H1 (cell line): ENCODE measurements at places on chromosomes 7 and 10. TPM values are rescaled to one million over a fixed set of nuclear protein-coding genes. Genes with fewer than 3 reads are reported as not detected.

DNA sequence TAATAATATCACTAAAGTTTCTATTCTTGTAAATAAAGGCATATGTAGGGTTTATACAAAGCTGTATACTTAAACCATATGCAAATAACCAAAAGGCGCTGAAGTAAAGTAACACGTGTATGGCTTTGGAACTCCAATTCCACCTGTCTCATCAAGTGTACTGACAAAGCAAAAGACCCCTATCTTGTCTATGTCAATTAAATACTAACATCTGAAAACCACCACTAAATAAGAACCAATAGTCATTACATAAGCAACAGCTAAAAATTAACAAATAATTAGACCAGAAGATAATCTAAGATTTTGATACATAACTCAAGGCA lies 93.9 kb downstream of the KMT2C start:
- DNase-seq, result no peak

GRCh38 chr10:106396192-106396591 lies 768.3 kb downstream of the SORCS1 start:
- no peak for DNase-seq

DNA sequence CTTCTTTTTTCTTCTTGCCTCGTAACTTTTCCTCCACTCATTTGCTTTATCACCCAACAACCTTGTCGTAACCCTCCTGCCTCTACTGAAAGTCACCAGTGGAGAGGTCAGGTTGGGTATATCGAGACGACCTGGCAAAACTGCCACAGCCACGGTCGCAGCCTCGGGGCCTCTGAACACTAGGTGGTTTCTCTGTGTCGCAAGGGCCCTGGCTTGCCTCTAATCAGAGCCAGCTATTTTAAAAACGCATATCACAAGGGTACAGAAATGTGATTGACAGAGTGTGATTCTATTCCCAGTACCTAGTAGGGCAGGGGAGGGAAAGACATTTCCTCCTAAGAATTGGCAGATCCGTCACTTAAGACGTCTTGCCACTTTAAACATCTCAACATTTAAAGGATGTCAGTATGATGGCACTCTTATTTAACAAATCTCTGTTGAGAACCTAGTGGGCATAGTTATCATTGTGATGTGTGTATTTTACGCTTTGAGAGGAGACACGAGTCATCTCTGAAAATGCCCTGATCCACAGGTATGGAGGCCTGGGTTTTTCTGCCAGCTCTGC lies 197.5 kb downstream of the ARHGAP21 start:
- DNase-seq, result no peak

DNA sequence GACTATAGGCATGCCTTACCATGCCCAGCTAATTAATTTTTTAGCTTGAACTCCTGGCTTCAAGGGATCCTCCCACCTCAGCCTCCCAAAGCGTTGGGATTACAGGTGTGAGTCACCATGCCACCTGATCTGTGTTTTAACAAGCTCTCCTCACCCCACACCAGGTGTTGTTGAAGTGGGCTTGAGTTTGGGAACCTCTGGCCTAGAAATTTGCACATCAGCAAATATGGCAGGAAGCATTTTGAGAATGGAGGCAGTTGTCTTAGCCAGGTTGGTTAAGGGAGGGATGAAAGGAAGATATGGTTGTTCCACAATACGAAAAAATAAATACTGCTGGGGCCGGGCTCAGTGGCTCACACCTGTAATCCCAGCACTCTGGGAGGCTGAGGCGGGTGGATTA lies 433.1 kb downstream of the TYW1 start:
- DNase-seq, result no peak

DNA sequence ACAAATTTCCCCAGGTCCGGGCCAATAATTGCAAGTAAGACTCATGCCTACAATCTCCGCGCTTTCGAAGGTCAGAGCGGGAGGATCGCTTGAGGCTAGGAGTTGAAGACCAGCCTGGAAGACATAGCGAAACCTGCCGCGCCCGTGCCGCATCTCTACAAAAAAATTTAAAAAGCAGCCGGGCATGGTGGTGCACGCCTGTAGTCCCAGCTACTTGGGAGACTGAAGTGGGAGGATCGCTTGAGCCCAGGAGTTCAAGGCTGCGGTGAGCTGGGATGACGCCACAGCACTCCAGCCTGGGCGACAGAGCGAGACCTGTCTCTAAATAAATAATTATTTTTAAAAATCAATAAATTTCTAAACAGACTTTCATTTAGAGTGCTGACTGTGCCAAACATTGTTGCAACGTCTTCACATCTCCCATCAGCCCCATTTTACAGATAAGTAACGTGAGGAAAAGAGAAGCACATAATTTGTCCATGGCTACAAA lies 494 bp upstream of the CFAP43 start:
- DNase-seq, result no peak

- DNase-seq, result no peak
These were observed 216.5 kb upstream of the TEX47 start for GRCh38 chr7:89012016-89012415.

DNA sequence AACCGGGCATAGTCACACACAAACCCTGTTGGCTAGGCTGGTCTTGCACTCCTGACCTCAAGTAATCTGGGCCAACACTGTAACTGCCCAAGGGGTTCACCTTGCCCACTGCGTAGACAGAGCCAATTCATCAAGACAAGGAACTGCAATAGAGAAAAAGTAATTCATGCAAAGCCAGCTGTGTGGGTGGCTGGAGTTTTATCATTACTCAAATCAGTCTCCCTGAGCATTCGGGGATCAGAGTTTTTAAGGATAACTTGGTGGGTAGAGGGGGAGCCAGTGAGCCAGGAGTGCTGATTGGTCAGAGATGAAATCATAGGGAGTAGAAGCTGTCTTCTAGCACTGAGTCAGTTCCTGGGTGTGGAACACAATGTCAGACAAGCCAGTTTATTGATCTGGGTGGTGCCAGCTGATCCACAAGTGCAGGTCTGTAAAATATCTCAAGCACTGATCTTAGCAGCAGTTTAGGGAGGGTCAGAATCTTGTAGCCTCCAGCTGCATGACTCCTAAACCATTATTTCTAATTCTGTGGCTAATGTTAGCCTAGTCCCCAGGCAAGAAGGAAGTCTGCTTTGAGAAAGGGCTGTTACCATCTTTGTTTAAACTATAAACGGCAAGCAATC lies 15.6 kb upstream of the FXYD4 start:
- no peak for DNase-seq

DNA sequence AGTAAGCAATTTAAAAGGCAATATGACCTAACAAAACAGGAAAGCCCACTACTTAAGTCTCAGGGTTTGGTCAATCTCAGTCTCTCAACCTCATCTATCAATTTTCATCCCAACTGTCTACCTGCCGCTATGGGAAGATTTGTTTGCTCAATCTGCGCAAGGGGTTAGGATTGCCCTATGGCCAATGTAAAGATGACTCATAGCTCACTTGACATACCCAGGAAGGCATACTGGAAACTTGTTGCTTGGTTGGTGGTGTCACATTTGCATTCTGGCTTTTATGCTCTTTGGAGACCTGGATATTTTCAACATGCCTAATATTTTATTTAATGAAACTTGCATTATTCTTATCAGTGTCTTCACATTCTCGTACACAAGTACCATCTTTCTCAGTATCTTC lies 78.1 kb upstream of the TMEM196 start:
- DNase-seq, result no peak

Gene CC2D2B
- 0.29 and 0.71 TPM in 2 replicates for total RNA-seq

Gene ACTL6B
- total RNA-seq, result 1.7 and 2.1 TPM in 2 replicates

Gene HOXA2
- total RNA-seq, result not detected in 2 replicates

Gene MSMB
- not detected in 2 replicates for total RNA-seq

Gene ADO
- total RNA-seq, result 27.9 and 29.2 TPM in 2 replicates
